Esophagus muscularis mucosa (tissue), 4 donors: ENCODE measurements at places on chromosomes 7 and 10. TPM values are rescaled to one million over a fixed set of nuclear protein-coding genes. Genes with fewer than 3 reads are reported as not detected.

DNA sequence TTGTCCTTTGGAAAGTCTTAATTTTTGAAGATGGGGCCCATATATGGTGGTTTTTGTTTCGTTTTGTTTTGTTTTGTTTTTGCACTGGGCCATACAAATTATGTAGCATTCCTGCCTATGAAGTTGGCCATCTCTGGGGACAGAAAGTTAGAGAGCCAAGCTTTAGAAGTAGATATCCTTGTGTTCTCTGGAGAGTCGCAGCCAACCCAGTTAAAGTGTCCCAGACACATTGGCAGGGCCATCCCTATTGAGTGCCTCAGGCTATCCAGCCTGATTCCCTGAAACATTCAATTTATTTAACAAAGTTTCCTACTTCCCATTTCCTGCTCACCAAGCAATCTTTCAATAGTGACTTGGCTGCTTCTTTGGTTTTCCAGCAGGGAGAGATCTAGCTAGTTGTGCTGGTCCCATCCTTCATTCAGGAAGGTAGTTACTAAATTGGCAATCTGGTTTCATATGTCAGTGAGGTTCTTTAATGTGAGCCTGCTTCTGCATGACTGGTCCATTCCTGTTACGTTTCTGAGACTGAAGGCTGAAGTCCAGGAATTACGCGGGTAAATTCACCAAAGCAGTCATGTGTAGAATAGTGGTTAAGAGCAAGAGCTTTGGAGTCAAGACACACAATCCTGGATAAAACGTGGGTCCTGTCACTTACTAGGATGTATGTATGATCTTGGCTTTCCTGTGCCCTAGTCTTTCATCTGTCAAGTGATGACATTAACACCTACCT lies 49.3 kb upstream of the HBP1 start:
- no peaks in the 10 kb centered on the region for H3K27me3 ChIP-seq
- H3K4me3 ChIP-seq, result no peak overlapping the region
- no peaks in the 10 kb centered on the region for H3K36me3 ChIP-seq
- no peak for DNase-seq
- peaks cover 15% of the 10 kb centered on the region for H3K4me1 ChIP-seq

GRCh38 chr10:75291805-75292204 lies 56.0 kb upstream of the COMTD1 start:
- no peak overlapping the region for H3K4me3 ChIP-seq
- H3K27me3 ChIP-seq, result no peaks in the 10 kb centered on the region
- DNase-seq, result no peak
- H3K4me1 ChIP-seq, result peaks cover 32% of the 10 kb centered on the region

DNA sequence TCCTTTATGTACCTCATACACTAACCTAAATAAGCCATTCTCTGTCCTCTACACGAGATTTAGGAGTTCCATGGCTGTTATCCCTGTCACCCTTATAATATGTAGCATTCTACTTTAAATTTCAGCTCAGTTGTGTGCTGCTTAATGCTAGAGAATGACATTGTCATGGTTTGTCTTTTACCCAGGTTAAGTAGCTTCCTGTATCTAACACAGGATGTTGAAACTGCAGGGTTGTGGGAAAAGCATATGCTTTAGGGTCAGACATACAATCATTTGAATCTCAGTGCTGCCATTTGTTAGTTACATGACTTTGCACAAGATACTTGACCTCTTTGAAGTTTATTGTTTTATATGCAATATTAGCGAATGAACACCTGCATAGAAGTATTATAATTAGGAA lies 235.1 kb upstream of the CACNA2D1 start:
- H3K27me3 ChIP-seq, result no peaks in the 10 kb centered on the region
- H3K4me3 ChIP-seq, result no peak overlapping the region
- no peaks in the 10 kb centered on the region for H3K36me3 ChIP-seq
- peaks cover 6% of the 10 kb centered on the region for H3K4me1 ChIP-seq
- H3K27ac ChIP-seq, result no peak overlapping the region

GRCh38 chr10:35533565-35533964 lies 71.6 kb upstream of the GJD4 start:
- H3K36me3 ChIP-seq, result peaks cover 72% of the 10 kb centered on the region
- no peaks in the 10 kb centered on the region for H3K4me1 ChIP-seq
- DNase-seq, result no peak
- H3K4me3 ChIP-seq, result no peak overlapping the region

DNA sequence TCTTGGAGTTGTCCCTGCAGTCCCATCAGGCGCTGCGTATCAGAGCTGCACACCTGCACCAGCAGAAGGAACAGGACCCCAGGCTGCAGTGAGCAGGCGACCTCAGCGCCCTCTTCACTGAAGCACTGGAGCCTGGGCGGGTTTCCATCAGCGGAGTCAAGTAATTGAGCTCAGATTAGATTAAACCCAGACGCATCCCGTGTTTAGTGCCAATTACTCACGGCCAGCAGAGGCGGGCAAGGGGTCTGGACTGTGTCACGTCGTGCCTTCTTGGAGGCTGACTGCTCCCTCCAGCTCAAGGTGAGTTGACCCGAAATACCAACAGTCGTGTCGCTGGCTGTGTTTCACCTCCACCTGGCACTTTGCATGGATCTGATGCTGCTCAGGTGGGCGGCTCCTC lies 123.6 kb downstream of the CXCL12 start:
- no peaks in the 10 kb centered on the region for H3K36me3 ChIP-seq
- H3K27me3 ChIP-seq, result no peaks in the 10 kb centered on the region
- DNase-seq, result peak; percentile 87
- H3K27ac ChIP-seq, result no peak overlapping the region

The TMED4 gene
- total RNA-seq, result 141 TPM

The PON1 gene
- not detected for total RNA-seq

The PNLIPRP2 gene
- total RNA-seq, result not detected
